Stimulated activated effector memory CD8-positive, alpha-beta T cell treated with anti-CD3 and anti-CD28 coated beads, Interleukin-12 subunit alpha, Interleukin-12 subunit beta, amount 100 ng/mL, for 72 hours (primary cell): ENCODE measurements at places on chromosomes 12 and 14.

DNA sequence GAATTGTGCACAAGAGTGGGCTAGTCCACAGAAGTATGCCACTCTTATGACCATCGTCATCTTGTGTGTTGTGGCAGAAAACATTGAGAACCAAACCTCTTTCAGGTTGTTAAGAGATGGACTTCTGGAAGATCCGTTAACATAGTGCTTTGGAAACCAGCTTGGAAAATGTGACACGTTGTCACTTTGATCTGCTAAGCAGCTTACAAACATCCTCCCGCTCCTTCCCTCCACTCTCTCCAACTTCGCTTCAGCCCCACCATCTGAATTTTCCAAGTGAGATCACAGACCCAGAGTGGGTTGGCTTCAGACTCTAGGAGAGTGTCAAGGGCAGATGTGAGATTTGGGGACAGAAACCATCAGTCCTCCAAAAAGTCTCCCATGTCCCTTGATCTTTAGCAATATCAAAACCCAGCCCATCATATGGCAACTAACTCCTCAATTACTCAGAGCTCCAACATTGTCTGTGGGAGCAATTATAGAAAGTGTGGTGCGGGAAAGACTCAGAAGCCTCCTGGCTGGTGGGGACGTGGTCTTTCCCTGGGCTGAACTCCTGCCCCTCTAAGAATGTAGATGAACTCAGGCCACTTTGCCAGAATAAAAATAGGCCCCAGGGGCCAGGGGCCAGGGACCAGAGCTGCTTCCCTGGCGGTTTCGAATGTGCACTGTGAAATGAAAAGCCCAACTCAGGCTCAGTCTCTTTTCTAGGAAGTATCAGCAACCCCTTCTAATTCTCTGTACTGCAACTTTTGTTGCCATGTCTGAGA, 129.5 kb downstream of the SLC38A6 start:
- no peak for DNase-seq

DNA sequence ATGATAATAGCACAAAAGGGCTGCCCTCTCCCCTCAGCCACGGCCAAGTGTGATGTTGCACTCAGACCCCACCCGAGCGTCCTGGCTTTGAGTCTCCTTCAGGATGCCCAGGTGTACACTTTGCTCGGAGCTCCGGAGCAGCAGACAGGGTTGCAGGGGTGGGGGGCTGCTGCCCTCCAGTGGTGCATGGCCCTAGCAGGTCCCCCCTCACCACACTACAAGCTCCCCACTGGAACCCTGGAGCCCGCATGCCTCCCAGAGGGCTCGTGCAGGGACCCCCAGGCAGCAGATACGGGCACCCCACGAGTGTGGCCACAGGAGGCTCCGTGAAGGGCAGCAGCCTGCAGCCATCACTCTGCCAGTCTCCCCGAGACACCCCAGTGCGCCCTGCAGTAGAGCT, 69.9 kb upstream of the C14orf180 start:
- no peak for DNase-seq

DNA sequence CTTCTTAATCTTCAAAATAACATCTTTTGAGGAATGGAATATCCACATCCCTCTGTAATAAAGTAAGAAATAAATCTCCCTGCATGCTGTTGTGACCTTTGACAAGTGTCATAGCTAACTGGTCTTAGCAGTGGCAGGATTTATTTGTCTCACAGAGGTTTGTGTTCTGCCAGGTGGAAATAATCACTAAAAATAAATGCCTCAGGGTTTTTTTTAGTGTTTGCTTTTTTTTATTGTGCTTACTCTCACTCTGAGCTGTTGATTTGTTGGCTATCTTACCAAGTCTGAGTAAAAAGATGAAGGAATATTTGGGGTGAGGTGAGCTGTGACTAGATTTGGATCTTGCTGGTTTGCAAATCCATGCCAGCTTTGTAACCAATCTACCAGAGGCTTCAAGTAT, 285.4 kb downstream of the ALG10B start:
- no peak for DNase-seq

DNA sequence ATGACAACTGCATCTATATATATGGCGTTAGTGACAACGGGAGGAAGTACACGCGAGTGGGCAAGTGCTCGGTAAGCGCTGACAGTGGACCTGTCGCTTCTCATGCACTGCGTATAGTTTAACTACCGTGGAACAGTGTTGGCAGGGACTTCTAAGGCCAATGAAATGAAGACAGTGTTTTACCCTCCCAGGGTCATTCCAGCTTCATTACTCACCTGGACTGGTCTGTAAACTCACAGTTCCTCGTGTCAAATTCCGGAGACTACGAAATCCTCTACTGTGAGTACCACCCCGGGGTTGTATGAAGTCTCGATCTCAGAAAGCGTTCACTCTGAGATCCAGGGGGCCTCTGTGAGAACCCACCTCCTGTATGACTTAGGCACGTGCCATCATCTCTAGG, 129.2 kb upstream of the EVL start:
- DNase-seq: no peak

DNA sequence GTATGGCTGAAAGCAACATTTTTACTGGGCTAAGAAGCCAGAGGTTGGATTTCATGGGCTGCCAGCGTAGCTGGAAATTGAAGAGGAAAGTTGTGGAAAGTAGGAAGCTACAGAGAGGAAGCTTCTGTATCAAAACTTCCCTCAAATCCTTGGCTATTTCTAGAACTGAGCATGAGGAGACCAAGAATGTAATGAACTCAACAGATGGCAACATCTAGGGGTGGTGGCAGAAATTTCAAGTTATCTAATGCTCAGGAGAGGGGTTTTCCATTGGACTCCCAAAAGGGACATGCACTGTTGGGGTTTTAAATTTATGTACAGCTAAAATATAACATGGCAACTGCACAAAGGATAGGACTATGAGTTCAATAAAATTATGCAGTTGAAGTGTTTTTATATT, 151.3 kb downstream of the DHRS2 start:
- DNase-seq: no peak

DNA sequence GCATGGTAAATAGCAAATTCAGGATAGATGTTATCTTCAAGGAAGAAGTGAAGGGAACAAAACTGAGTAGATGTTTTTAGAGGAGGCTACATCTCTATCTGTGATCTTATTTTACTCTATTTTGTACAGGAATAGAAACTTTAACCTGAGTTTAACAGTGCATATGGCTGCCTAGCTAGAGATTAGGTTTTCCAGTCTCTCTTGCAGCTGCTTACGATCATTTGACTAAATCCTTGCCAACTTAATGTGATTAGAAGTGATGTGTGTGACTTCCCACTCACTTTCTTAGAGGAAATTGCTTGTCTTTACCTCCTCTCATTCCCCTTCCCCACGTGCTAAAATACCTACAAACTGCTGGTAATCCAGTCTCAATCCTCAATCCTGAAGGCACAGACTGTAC, 26.5 kb upstream of the SLC15A5 start:
- DNase-seq: no peak

DNA sequence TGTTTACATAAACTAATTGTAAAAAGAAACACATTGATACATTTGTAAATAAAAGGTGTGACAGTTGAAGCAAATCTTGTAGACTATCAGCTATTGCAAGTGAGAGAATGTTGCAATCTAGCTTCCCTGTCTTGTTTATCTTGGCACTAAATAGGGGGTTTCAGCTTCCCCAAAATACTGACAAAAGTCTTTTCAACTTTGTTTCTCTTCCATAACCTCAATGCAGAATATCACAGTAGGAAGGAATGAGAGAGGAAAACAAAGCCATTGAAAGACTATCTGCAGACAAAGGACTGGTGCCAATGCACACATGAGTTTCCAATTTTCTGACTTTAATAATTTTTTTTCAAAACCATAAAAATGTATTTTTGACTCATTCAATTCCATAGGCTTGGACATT, 886.2 kb upstream of the MGAT4C start:
- no peak for DNase-seq

DNA sequence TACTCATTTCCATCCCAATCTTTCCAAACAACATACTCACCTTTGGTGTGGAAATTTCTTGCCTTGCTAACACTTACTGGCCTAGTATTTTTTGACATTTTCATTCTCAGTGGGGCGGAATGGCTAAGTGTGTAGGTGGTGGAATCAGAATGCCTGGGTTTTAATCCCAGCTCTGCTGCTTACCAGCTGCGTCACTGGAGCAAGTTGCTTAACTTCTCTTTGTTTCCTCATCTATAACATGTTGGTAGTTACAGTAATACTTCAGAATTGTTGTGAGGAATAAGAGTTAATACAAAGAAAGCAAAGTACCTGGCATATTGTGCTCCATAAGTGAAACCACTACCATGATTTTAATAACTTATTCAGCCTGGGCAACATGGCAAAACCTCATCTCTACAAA, 3.0 kb upstream of the FAM177A1 start:
- no peak for DNase-seq

GRCh38 chr14:77667331-77667730, 40.5 kb downstream of the ALKBH1 start:
- DNase-seq: no peak

DNA sequence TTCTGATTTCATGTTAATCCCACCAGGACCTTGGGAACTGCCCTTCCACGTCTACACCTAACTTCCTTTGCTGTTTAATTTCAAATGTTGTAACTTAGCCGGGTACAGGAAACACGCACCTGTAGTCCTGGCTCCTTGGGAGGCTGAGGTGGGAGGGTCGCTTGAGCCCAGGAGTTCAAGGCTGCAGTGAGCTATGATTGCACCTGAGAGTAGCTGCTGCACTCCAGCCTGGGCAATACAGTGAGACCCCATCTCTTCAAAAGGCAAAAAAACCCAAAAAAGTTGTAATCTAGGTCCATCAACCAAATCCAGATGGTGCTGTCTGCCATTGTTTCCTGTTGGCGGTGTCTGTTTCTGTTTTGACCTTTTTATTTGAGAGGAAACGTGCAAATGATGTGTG, 14.5 kb downstream of the BCL7A start:
- no peak for DNase-seq
